ENCODE measurements at places on chromosomes 2 and 18. TPM values are rescaled to one million over a fixed set of nuclear protein-coding genes. Genes with fewer than 3 reads are reported as not detected.

The IL36B gene
- not detected for total RNA-seq

The NEU2 gene
- total RNA-seq: not detected

The PLA2R1 gene
- 3.2 TPM for total RNA-seq

The ELMOD3 gene
- total RNA-seq: 13.4 TPM

The TUBA3E gene
- not detected for total RNA-seq

GRCh38 chr18:43886341-43886740 is 609.1 kb upstream of the SYT4 start:
- H3K4me1 ChIP-seq: no peaks in the 10 kb centered on the region
- H3K27ac ChIP-seq: no peak overlapping the region
- H3K27me3 ChIP-seq: no peaks in the 10 kb centered on the region
- no peak overlapping the region for H3K4me3 ChIP-seq
- no peaks in the 10 kb centered on the region for H3K36me3 ChIP-seq
- DNase-seq: no peak

- no peaks in the 10 kb centered on the region for H3K4me1 ChIP-seq
- H3K4me3 ChIP-seq: no peak overlapping the region
- no peak overlapping the region for H3K27ac ChIP-seq
Observed at GRCh38 chr18:5388896-5389295, 93.4 kb upstream of the ZBTB14 start.

- no peaks in the 10 kb centered on the region for H3K36me3 ChIP-seq
- no peak for DNase-seq
- H3K27me3 ChIP-seq: no peaks in the 10 kb centered on the region
- no peak overlapping the region for H3K4me3 ChIP-seq
Observed at GRCh38 chr2:148582679-148583511, 61.7 kb upstream of the EPC2 start.

DNA sequence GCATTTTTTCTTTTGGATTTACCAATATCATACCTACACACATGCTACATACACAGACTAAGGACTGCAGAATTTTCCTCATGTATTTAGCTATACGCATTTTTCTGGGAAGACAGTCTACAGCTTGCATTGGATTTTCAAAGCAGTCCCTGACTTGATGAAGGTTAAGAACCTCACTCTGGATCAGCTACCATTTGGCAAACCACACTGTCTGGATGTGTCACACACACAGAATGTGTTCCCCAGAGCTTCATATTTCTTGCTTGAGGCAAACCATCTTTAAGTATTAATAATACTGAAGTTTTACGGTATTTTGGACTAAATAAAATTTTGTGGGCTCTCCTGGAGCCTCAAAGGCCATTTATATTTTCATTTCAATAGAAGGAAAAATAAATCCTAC is 102.3 kb downstream of the TCF4 start:
- no peaks in the 10 kb centered on the region for H3K4me1 ChIP-seq
- H3K27ac ChIP-seq: no peak overlapping the region
- no peaks in the 10 kb centered on the region for H3K36me3 ChIP-seq
- H3K27me3 ChIP-seq: no peaks in the 10 kb centered on the region

DNA sequence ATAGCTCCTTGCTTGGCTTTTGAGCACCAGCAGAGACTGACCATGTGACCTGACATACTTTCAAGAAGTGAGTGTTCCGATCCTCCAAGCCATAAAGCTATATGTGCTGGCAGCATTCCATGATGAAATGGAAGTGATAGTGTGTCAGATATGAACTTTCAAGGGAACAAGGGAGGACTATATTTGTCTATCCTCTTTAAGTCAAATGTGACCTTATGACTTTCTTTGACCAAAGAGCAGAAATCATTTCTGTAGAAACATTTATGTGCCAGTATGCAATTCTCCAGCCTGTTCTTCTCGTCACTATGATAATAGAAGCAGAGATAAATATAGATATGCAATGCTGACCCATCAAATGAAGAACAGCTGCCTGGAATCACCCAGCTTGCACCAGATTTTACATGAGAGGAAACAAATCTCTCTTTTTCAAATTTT is 14.4 kb downstream of the HYCC2 start:
- peaks cover 11% of the 10 kb centered on the region for H3K4me1 ChIP-seq
- H3K27me3 ChIP-seq: no peaks in the 10 kb centered on the region
- H3K36me3 ChIP-seq: no peaks in the 10 kb centered on the region
- peak; percentile 53 for DNase-seq
- no peak overlapping the region for H3K4me3 ChIP-seq

DNA sequence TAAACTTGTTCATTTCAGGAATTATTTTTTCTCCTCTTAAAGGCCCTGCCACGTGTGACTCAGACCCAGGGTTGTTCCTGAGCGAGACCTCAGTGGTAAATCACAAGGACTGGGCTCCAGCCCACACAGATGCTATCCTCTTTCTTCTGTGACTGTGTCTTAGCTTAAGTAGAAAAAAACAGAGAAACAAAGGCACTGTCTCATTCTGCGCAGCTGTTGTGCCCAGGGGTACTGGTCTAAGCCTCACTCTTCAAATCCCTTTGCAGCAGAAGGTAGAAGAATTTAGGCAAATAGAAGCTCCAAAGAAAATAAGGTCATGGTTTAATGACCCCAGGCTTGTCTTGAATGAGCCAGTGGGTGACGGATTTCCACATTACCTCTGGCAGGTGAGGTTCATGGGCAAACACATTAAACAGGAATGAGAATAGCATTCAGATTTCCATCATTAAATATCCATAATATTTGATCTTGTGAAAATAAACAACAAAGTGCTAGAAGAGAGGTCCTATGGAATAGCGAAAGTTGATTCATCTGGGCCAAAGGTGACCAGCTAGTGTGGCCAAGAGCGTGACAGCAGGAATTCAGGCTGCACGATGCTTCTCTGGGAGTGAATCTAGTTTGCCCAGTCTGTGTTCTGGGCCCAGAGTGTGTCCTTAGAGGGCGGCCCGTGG is 63.3 kb downstream of the LIPG start:
- H3K27me3 ChIP-seq: no peaks in the 10 kb centered on the region
- no peaks in the 10 kb centered on the region for H3K36me3 ChIP-seq
- no peaks in the 10 kb centered on the region for H3K4me1 ChIP-seq
- DNase-seq: no peak

DNA sequence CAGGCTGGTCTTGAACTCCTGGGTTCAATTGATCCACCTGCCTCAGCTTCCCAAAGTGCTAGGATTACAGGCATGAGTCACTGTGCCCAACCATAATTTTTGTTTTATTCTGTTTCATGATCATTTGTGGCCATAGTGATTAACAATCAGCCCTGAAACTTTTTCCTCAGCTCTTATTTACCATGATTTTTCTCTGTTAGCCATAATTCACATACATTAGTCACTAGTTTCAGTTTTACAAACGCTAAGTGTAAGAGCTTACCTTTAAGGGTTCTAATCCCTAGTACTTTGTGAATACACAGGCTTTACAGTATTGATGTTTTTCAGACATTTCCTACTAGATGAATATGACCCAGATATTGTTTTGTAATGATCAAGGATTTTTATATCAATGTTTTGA is 216.1 kb downstream of the DPP4 start:
- DNase-seq: no peak
- H3K4me1 ChIP-seq: no peaks in the 10 kb centered on the region
- H3K27me3 ChIP-seq: no peaks in the 10 kb centered on the region
- H3K4me3 ChIP-seq: no peak overlapping the region
- no peak overlapping the region for H3K27ac ChIP-seq
- H3K36me3 ChIP-seq: no peaks in the 10 kb centered on the region
